Natural killer cell (primary cell): ENCODE measurements at places on chromosomes 12 and 14. TPM values are rescaled to one million over a fixed set of nuclear protein-coding genes. Genes with fewer than 3 reads are reported as not detected.

FAM181A gene
- not detected for total RNA-seq

GPR137C gene
- 0.57 TPM for total RNA-seq

CAPZA3 gene
- not detected for total RNA-seq

SSPN gene
- not detected for total RNA-seq

GPR84 gene
- total RNA-seq = 0.59 TPM

NTF3 gene
- total RNA-seq = not detected

MYO1A gene
- not detected for total RNA-seq

ZFHX2 gene
- total RNA-seq = 0.72 TPM

PAX9 gene
- not detected for total RNA-seq

FOXN4 gene
- not detected for total RNA-seq

PUS7L gene
- total RNA-seq = 15.8 TPM

FAR2 gene
- total RNA-seq = 1.5 TPM

BDKRB2 gene
- not detected for total RNA-seq

ATP23 gene
- total RNA-seq = 6.3 TPM

- no peaks in the 10 kb centered on the region for H3K27me3 ChIP-seq
- DNase-seq = no peak
- no peak overlapping the region for H3K4me3 ChIP-seq
- no peak overlapping the region for H3K27ac ChIP-seq
- H3K4me1 ChIP-seq = no peaks in the 10 kb centered on the region
Observed at GRCh38 chr12:92899386-92900001, 29.6 kb downstream of the EEA1 start.

GRCh38 chr12:78571953-78572352 lies 292.6 kb upstream of the SYT1 start:
- no peak overlapping the region for H3K4me3 ChIP-seq
- H3K27me3 ChIP-seq = no peaks in the 10 kb centered on the region
- no peak overlapping the region for H3K27ac ChIP-seq
- H3K4me1 ChIP-seq = no peaks in the 10 kb centered on the region
- H3K36me3 ChIP-seq = no peaks in the 10 kb centered on the region

- no peak overlapping the region for H3K27ac ChIP-seq
- H3K27me3 ChIP-seq = no peaks in the 10 kb centered on the region
- H3K4me3 ChIP-seq = no peak overlapping the region
- DNase-seq = peak; percentile 30
Observed at GRCh38 chr12:107328442-107329133, 235.2 kb upstream of the CRY1 start.

GRCh38 chr12:7265251-7265650 lies 38.6 kb upstream of the ACSM4 start:
- no peak for DNase-seq
- H3K4me3 ChIP-seq = no peak overlapping the region
- H3K4me1 ChIP-seq = no peaks in the 10 kb centered on the region
- no peak overlapping the region for H3K27ac ChIP-seq
- no peaks in the 10 kb centered on the region for H3K36me3 ChIP-seq

DNA sequence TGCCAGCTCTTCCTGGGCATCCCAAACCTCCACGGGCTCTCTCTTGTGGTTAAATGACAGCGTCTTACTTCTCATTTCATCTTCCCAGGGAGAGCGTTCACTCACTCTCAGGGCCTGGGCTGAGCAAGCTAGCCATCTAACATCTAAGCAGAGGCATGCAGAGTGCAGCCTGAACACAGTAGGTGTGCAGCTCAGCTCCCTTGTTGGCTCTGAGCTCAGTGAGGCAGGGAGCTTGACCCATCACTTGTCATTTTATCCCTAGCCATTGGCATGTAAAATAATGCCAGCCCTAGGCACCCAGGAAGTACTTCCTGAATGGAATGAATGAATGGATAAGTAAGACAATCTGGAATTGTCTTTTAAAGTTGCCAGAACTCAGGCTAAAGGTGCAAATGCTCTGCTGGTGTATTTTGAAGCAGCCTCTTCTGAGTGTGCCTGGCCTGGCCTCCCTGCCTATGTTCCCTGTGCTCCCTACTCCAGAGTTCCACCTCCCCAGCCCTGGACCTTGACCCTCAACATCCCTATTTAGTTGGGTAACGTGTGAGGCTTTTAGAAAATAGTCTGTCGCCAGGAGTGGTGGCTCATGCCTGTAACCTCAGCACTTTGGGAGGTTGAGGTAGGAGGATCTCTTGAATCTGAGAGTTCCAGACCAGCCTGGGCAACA lies 9.5 kb upstream of the MEG3 start:
- no peaks in the 10 kb centered on the region for H3K36me3 ChIP-seq
- no peak overlapping the region for H3K27ac ChIP-seq
- no peak for DNase-seq
- H3K4me3 ChIP-seq = no peak overlapping the region
- no peaks in the 10 kb centered on the region for H3K27me3 ChIP-seq

DNA sequence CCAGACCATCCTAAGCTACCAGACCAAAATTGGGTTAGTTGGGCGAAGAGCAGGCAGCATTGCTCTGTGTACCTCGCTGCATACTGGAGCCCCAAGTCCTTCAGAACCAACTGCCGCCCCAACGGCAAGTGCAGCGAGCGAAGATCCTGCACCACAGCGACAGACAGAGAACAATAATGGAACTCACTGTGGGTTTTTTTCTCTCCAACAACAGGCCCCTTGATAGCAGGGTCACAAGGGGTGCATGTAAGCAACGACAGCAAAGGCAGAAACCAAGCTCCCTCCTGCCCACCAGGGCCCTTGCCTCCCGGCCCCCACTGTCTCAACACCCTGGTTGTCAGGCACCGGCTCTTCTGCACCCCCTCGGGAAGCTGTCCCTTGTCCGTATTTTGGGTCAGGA lies 39.0 kb downstream of the RNF34 start:
- DNase-seq = no peak
- no peak overlapping the region for H3K27ac ChIP-seq
- no peaks in the 10 kb centered on the region for H3K27me3 ChIP-seq
- H3K36me3 ChIP-seq = peaks cover 50% of the 10 kb centered on the region

- H3K27ac ChIP-seq = no peak overlapping the region
- no peaks in the 10 kb centered on the region for H3K36me3 ChIP-seq
- no peaks in the 10 kb centered on the region for H3K4me1 ChIP-seq
- H3K27me3 ChIP-seq = no peaks in the 10 kb centered on the region
Observed at GRCh38 chr12:111155521-111155920, 213.4 kb downstream of the PHETA1 start.

GRCh38 chr12:123286652-123287373 lies 15.2 kb upstream of the CDK2AP1 start:
- H3K36me3 ChIP-seq = peaks cover 4% of the 10 kb centered on the region
- H3K4me1 ChIP-seq = no peaks in the 10 kb centered on the region
- no peak overlapping the region for H3K27ac ChIP-seq

DNA sequence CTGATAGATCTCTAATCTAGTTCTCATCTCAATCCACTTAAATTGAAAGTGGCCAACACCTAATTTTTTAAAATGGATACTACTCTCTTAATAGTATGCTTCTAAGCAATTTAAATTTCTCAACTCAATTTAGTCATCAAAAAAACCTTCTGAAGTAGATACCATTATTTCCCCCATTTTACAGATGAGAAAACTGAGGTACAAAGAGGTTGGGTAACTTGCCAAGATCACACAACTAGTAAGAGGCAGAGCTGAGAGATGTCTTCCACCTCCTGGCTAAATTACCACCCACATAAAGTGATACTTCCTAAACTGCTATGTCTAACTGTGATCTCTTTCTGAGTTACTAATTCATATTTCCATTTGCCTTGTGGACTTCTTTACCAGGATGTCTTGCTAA lies 6.6 kb downstream of the EXOC5 start:
- H3K27ac ChIP-seq = no peak overlapping the region
- H3K27me3 ChIP-seq = no peaks in the 10 kb centered on the region
- H3K36me3 ChIP-seq = no peaks in the 10 kb centered on the region
- H3K4me3 ChIP-seq = no peak overlapping the region

DNA sequence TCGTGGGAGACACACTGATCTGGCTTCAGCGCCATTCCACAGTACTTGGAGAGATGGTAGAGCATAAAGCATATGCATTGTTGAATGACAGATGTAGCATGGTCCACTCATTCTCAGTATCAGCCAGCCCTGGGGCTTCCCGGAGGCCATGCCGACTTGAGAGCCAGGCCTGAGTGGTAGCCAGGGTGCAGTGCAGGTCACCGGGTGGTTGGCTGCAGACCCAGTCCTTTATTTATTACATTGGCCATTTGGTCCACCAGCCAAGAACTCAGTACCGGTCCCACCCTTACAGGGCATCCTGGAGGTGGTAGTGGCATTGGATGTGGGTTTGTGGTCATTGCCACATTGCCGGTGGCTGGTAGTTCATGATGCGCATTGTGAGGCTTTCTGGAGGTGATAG lies 121.6 kb upstream of the RTL1 start:
- H3K27ac ChIP-seq = no peak overlapping the region
- no peaks in the 10 kb centered on the region for H3K36me3 ChIP-seq
- no peaks in the 10 kb centered on the region for H3K27me3 ChIP-seq

GRCh38 chr14:22915886-22916521 lies 2.9 kb downstream of the RBM23 start:
- peaks cover 9% of the 10 kb centered on the region for H3K36me3 ChIP-seq
- H3K4me3 ChIP-seq = no peak overlapping the region
- H3K27ac ChIP-seq = no peak overlapping the region
- H3K27me3 ChIP-seq = no peaks in the 10 kb centered on the region
- peaks cover 21% of the 10 kb centered on the region for H3K4me1 ChIP-seq
- DNase-seq = no peak

GRCh38 chr12:5259523-5259922 lies 172.4 kb upstream of the NTF3 start:
- H3K27me3 ChIP-seq = no peaks in the 10 kb centered on the region
- H3K27ac ChIP-seq = no peak overlapping the region
- no peaks in the 10 kb centered on the region for H3K36me3 ChIP-seq
- DNase-seq = no peak

- no peaks in the 10 kb centered on the region for H3K27me3 ChIP-seq
- H3K4me1 ChIP-seq = no peaks in the 10 kb centered on the region
- H3K36me3 ChIP-seq = peaks cover 37% of the 10 kb centered on the region
- no peak overlapping the region for H3K4me3 ChIP-seq
Observed at GRCh38 chr14:71063351-71063750, 156.1 kb downstream of the PCNX1 start.

DNA sequence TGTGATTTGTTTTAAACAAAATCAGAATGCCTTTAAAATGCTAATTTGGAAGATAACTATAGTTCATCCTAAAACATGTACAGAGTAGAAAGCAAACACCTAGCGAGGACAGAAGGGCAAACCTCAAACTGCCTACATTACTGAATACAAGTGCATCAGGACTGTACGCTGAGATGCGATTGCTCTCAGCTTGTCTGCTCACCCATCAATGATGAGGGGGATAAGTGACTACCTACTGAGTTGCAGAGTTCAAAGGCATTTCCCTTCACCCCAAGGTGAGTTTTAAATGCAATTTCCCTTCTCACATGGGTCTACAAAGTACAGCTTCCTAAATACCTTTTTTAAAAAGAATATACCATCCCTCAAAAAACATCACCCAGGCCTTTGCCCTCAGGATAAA lies 52.9 kb downstream of the PHLDA1 start:
- peak overlapping the region; percentile 93 for H3K27ac ChIP-seq
- no peaks in the 10 kb centered on the region for H3K27me3 ChIP-seq
- H3K4me3 ChIP-seq = no peak overlapping the region
- no peaks in the 10 kb centered on the region for H3K36me3 ChIP-seq

GRCh38 chr14:23181453-23181852 lies 2.0 kb downstream of the SLC7A8 start:
- no peaks in the 10 kb centered on the region for H3K36me3 ChIP-seq
- no peak overlapping the region for H3K4me3 ChIP-seq
- H3K27ac ChIP-seq = no peak overlapping the region
- peaks cover 13% of the 10 kb centered on the region for H3K27me3 ChIP-seq

GRCh38 chr12:91178781-91179180 lies 3.8 kb downstream of the DCN start:
- H3K27me3 ChIP-seq = no peaks in the 10 kb centered on the region
- no peak for DNase-seq
- no peak overlapping the region for H3K27ac ChIP-seq

DNA sequence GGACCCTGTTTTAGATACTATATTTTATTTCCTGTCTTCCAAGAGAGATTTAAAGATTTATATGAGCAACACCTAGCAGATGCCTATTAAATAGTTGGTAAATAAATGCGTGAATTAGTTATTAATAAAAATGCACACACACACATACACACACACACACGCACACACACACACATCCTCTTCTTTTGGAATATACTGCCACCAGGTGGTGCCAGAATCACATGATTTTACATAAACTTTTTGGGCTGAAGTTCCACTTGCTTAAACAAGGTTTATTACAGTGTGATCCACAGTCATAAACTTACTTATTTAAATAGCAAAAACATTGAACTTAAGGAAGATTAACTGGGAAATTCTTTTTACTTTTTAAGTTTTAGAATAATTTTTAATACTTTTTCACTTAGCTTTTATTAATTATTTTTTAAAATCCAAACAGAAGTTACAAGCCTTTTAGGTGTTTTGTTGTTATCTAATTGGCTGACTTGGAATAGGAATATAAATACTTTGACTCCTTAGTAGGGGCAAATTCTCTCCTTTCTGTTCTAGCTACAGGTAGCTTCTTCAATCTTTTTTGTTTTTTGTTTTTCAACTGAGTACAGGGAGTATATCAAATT lies 17.5 kb downstream of the RAD51B start:
- no peak overlapping the region for H3K27ac ChIP-seq
- H3K36me3 ChIP-seq = no peaks in the 10 kb centered on the region
- no peak overlapping the region for H3K4me3 ChIP-seq
- H3K4me1 ChIP-seq = peaks cover 3% of the 10 kb centered on the region

GRCh38 chr12:46460682-46461210 lies 88.2 kb upstream of the SLC38A2 start:
- H3K4me1 ChIP-seq = peaks cover 29% of the 10 kb centered on the region
- no peaks in the 10 kb centered on the region for H3K36me3 ChIP-seq
- H3K4me3 ChIP-seq = no peak overlapping the region

- H3K4me1 ChIP-seq = no peaks in the 10 kb centered on the region
- H3K27ac ChIP-seq = no peak overlapping the region
- H3K4me3 ChIP-seq = no peak overlapping the region
Observed at GRCh38 chr12:28180786-28181185, 9.5 kb upstream of the CCDC91 start.

- H3K4me3 ChIP-seq = no peak overlapping the region
- no peak overlapping the region for H3K27ac ChIP-seq
- H3K36me3 ChIP-seq = no peaks in the 10 kb centered on the region
- DNase-seq = no peak
- H3K4me1 ChIP-seq = no peaks in the 10 kb centered on the region
Observed at GRCh38 chr12:59699421-59700152, 103.8 kb downstream of the SLC16A7 start.

DNA sequence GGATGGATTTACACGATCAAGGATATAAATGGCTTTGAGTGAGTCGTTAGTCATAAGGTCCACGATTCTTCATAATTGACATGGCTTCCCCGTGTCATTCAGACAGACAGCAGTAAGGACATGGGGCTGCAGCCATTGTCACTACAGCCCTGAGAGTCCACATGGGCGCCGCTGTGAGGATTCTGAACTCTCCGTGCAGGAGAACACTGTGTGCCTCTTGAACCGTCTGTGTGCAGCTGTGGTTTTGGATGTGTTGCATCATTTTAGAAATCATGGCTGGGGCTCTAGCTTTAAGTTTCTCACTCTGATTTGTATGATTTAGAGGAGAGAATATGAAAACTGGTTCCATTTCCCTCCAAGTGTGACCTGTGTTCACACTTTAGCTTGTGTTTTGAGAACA lies 47.2 kb downstream of the NPAS3 start:
- H3K4me3 ChIP-seq = no peak overlapping the region
- no peaks in the 10 kb centered on the region for H3K36me3 ChIP-seq
- no peaks in the 10 kb centered on the region for H3K4me1 ChIP-seq
- no peak overlapping the region for H3K27ac ChIP-seq
- DNase-seq = no peak

- no peaks in the 10 kb centered on the region for H3K36me3 ChIP-seq
- no peaks in the 10 kb centered on the region for H3K27me3 ChIP-seq
- no peak overlapping the region for H3K4me3 ChIP-seq
Observed at GRCh38 chr14:101492716-101493115, 68.6 kb upstream of the DIO3 start.

GRCh38 chr12:103858953-103859601 lies 18.0 kb upstream of the NT5DC3 start:
- H3K27ac ChIP-seq = no peak overlapping the region
- H3K36me3 ChIP-seq = no peaks in the 10 kb centered on the region
- H3K4me3 ChIP-seq = no peak overlapping the region
- H3K27me3 ChIP-seq = no peaks in the 10 kb centered on the region
- no peaks in the 10 kb centered on the region for H3K4me1 ChIP-seq
